ENCODE measurements at places on chromosomes 13 and 19.

DNA sequence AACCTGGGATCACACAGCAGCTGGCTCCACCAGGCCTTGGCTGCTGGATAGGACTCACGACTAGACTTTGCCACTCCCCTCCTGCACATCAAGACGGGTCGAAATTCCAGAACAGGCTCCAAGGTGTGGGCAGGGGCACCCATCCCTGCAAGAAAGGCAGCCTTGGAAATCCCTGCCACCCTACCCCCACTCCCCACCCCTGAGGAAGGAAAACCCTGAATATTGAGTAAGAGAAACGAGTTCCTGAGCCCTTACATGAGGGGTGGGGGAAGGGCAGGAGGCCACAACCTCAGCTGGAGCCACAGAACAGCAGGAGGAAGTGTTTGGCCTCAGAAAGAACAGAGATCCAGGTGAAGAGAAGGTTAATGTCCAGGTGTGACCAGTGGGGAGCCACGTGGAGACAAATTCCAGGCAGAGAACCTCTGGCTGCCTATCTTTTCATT is 20.1 kb downstream of the DEDD2 start:
- no peak for DNase-seq

- no peak for DNase-seq
Measured at GRCh38 chr13:39499604-39500003, 103.4 kb downstream of the LHFPL6 start.

- peak; percentile 21 for DNase-seq
Measured at GRCh38 chr19:48842789-48843162, 6.5 kb upstream of the HSD17B14 start.

DNA sequence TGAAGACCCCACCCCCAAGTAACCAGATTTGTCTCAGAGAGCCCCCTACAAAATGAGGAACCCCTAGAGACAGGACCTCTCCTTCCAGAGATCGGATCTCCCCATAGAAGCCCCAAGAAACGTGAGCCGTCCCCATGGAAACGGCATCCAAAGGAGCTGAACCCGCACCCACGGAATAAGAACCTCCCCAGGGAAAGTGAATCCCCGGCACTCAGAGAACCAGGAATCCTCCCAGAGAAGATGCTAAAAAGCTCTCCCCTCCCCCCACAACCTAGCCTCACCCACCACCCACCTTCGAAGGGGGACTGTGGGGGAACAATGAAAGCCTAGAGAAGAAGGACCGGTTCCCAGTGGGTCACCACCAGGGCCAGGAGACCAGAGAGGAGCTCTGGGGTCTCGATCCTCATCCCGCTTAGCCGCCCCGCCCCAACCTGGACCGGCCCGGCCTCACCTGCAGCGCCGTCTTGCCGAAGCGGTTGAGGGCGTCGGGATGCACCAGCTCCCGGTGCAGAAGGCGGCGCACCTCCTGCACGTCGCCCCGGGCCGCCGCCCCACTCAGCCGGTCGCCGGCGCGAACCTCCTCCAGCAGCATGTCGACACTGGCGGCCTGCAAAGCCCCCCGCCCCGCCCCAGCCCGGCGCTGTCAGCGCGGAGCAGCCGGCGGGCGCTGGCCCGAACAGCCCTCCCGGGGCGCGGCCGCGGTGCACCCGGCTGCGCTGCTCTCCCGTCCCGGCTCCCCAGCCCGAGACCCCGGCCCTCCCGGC is 535 bp downstream of the CDKN2D start:
- DNase-seq, result no peak

DNA sequence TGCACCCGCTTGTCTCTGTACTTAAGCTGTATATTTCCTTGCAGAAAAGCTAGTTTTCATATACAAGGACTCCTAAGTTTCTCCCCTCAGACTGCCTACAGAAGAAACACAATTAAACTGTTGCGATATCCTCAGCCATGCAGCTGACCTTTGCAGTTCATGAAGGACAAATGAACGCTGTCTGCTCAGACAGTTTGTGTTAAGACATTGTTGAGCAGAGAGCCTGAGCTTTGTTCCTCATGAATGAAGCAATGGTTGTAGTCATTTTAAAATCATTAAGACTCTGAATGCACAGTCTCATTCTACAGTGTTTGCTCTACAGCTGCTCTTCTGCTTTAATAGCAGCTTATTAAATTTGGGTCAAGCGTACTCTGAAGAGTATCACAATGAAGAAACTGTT is 23.2 kb upstream of the MAB21L1 start:
- no peak for DNase-seq

DNA sequence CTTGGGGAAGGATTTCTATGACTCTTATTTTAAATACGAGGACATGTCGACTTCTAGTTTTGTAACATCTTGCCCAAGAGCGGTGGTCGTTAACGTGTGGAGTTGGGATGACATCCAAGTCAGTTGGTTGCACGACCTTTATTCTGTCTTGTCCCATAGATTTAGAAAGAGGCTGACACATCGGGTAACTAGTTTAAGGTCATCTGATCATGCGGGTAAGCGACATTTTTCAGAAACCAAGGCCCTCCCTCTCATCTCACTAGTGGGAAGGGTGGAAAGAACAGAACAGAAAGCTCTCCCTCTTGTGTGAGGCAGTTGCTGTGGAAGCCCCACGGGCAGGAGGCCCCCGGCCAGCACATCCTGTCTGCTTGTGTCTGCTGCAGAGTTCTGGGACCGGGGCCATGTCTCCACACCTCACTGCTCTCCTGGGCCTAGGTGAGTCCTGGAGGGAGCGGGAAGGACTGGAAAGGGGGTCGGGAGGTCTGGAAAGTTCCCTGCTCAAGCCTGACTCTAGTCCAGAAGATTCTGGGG is at the start of gene LAIR2:
Gene LAIR2, plus strand, starts transcription at position 314 of the 531 bp plus-strand sequence. Its CDS starts 88 bp downstream, at position 402.
- DNase-seq, result no peak

GRCh38 chr13:60226507-60226906 is 62.8 kb upstream of the DIAPH3 start:
- no peak for DNase-seq

DNA sequence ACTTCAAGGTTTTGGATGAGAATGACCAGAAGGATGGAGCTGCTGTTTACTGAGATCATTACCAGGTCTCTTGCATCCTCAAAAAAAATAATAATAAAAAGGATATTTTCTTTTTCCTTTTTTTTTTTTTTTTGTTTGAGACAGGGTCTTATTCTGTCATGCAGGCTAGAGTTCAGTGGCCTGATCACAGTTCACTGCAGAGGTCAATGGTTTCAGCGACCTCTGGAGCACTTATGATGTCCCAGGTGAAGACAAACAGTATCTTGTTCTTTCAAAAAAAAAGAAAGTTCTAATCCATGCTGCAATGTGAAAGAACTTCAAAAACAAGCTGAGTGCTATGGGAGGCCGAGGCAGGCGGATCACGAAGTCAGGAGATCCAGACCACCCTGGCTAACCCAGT is 30.4 kb upstream of the TPM4 start:
- no peak for DNase-seq

GRCh38 chr13:114071410-114071809 is 61.0 kb downstream of the RASA3 start:
- DNase-seq, result no peak

- no peak for DNase-seq
Measured at GRCh38 chr13:42255886-42256285, 16.1 kb upstream of the AKAP11 start.

- DNase-seq, result no peak
Measured at GRCh38 chr13:75776550-75776949, 140.4 kb downstream of the LMO7 start.

DNA sequence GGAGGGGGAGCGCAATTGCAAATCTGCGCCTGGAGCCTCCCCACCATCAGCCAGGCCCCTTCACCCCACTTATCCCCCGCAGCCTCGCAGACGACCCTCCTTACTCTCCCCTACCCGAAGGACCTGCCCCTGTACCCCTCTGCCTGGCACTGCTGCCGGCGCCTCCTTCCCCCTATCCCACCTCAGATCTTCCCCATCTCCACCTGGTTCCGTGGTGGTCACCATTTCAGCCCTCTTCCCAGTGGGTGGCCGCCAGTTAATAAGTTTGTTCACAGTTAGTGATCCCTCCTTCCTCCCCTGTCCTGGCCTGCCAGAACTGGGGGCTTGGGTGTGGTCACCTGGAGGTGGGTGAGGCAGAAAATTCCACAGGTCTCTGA is 397 bp downstream of the SLC44A2 start:
- no peak for DNase-seq

DNA sequence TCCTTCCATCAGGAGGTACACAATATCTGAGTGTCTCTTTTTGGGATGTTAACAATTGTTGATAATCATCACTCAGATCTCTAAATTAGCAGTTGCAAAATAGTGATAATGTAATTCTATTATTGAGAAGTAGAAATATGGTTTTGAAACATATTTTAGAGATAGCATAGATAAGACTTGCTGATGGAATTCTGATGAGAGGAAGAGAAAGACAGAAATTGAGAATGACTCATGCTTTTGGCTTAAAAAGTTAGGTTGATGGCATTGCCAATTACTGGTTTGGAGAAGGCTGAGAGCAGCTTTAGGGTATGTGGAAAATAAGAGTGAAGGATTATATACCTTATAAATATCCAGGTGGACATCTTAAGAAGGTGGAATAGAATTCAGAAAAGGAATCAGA is 106.4 kb upstream of the EDNRB start:
- no peak for DNase-seq

- DNase-seq, result no peak
Measured at GRCh38 chr13:110483386-110483968, 78.0 kb downstream of the RAB20 start.

GRCh38 chr19:45079063-45079910 is at the start of gene GEMIN7:
TSS of gene GEMIN7 (plus strand) at chr19:45079260. CDS start at chr19:45090115, 10,855 bp downstream.
- peak; percentile 73 for DNase-seq

DNA sequence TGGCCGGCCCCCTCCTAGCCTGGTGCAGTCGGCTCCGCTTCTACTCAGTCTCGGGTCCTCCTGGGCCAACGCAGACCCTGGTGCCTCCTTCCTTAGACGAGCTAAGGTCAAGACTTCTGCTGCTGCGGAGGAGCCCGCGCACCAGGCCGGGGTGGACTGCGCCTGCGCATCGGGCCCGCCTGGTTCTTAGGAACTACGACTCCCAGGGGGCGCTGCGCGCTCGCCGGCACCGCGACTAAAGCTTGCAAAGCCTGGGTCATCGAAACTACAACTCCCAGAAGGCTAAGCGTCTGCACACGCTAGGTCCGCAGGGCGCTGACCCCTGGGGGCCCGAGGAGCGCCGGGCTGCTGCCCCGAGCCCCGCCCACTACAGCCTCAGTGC is at the start of gene ZNF835:
Gene ZNF835, minus strand, starts transcription at position 145 of the 382 bp plus-strand sequence. CDS start 6,559 bp downstream, outside the sequence.
- peak; percentile 62 for DNase-seq

DNA sequence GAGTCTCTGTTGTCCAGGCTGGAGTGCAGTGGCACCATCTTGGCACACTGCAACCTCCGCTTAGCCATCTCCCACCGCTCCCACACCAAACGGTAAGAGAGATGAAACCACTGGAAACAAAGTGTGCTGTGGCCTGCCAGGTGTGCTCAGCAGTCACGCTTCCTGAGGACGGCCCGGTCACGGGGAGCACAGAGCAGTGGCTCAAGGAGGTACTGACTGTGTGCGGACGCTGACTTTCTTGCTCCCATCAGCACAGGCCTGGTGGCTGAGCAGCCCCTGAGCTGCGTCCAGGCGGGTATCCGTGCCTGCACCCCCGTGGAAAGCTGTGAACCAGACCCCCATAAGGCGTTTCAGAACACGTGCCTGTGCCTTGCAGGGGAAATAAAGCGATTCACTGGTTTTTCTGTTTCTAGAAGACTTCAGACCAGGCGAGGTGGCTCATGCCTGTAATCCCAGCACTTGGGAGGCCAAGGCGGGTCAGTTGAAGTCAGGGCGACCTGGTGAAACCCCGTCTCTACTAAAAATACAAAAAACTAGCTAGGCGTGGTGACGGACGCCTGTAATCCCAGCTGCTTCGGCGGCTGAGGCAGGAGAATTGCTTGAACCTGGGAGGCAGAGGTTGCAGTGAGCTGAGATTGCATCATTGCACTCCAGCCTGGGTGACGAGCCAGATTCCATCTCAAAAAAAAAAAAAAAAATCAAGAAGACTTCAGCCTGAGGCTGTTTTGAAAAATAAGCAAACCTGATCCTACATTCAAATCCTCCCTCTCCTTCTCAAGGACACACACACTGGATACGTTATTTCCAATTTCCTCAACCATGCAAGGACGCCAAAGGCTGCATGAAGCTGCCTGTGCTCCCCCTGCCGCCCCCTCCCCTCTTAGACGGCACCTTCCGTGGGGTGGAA is 25.5 kb downstream of the ADPRHL1 start:
- DNase-seq, result no peak

GRCh38 chr19:11092181-11092538 is 2.9 kb downstream of the LDLR start:
- DNase-seq, result no peak

GRCh38 chr19:21047716-21048115 is 27.3 kb downstream of the ZNF430 start:
- no peak for DNase-seq

DNA sequence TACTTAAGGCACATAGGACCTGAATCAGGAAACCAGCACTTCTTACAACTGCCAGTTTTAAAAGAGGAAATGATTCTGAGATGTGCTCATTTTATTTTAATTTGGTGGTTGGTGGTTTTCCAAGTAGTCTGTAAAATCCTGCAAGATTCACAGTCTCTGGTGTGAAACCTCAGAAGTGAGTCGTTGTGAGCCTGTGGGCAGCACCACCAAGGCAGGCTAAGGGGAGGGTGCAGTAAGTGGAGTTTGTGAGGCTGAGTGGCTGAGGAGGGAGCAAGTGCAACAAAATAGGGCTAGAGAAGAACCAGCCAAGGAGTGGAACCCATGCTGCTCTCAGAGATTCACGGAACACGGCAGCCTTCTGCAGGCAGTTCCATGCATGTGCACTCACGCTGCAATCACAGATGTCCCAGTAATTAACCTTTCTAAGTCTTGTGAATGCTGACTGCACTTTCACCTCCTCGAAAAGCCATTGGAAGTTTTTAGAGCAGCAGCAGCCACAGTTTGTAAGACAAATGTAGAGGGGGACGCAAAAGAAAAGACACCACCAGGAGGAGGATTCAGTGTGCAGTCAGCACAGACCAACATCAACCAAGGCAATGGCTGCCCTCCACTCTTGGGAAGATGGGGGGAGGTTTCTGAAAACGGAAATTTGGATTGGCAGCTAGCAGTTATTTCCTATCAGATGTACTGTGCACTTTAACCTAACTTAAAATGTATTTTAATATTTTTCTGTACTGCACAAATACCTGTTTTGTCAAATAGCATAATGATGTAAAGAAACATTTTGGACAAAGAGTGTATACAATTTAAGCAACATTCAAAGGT is 44.9 kb downstream of the ESD start:
- DNase-seq, result peak; percentile 28

GRCh38 chr19:50833117-50833801 is at the start of gene KLK15:
TSS of gene KLK15 (minus strand) at chr19:50833574. CDS start at chr19:50831492, 2,082 bp downstream.
- no peak for DNase-seq

DNA sequence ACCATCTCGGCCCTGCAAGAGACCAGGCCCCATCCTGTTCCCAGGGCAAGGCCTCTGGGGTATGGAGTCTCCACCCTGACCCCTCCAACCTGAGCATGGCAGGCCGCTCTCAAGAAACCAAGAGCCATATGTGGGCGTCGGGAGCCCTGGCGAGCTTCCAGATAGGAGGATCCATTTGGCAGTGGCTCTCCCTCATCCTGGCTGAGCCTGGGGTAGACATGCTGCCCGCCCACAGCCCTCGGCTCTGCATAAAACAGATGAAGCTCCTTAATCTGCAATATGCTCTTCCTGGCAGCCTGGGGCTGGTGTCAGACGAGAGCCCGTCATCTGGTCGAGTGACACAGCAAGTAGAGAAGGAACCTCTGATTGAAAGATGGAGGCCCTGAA is 6.1 kb downstream of the ATP13A1 start:
- DNase-seq, result no peak

Measured in activated effector memory CD4-positive, alpha-beta T cell treated with Interleukin-2 at 50 U/mL for 16 hours (primary cell).